ENCODE measurements at places on chromosomes 7 and 10.

DNA sequence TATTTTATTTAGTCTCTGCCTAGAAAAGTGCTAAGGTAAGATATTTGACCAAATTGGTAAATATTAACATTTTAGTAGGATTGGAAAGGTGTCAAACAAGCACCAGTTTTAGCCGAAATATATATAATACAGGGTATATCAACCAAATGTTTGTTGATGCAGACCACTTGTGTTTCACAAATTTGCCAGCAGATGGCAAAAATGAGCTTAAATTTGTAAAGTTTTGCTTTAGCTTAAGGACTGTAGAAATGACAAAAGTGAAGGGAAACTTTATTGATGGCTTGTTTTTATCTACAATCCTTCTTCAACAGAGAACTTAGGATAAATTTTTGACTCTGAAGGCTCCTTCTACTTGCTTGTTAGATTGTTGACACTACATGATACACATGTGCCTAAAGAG lies 4.8 kb upstream of the POLR1F start:
- DNase-seq: peak; percentile 1

DNA sequence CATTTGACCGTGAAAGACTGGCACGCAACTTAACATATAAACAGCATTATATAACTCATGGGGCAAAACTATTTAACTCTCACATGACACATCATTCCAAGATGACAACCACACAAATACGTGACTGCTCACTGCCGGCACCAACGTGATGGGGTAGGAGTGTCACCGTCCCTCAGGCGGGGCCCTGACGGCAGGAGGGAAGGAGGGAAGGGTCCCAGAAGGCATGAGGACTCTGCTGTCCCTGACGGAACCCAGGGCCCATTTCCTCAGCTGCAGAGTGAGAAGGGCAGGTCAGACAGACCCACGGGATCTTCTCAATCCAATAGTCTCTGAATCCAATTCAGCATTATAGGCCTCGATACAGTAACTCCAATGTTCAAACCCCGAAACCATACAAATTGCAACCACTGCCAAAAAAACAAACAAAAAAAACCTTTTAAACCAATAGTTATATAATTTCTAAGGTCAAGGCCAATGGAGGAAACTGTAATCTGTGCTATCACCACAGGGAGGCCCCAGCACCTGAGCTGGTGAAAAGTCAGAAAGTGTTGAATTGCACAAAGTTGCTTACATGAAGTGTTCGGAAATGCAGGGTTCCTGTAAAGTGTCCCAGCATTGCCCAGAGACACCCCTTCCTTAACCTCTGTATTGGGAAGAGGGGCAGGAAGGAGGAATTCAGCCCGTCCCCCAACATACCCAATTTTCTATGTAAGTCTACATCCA lies 137.4 kb downstream of the TNS3 start:
- no peak for DNase-seq

- peak; percentile 16 for DNase-seq
These were observed 1.7 kb upstream of the PFKP start for GRCh38 chr10:3065622-3066021.

- DNase-seq: no peak
These were observed 20.6 kb downstream of the UBTD1 start for GRCh38 chr10:97519342-97519741.

DNA sequence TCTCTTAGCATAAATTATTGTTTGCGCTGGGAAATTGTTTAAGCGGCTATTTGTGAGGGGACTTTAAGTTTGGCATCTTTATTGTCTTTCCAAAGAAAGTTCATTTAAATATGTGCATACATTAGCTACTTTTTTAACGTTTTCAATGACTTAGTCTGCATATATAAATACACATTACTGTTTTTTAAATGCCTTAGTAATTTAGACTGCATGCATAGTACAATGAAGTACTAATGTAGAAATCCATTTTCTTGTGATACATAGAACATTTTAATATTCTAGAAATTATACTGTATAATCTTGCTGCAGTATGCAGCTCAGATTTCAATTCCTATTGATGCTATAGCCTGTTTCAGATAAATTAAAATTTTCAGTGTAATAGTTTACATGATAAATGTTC lies 325.4 kb downstream of the MALRD1 start:
- DNase-seq: no peak

DNA sequence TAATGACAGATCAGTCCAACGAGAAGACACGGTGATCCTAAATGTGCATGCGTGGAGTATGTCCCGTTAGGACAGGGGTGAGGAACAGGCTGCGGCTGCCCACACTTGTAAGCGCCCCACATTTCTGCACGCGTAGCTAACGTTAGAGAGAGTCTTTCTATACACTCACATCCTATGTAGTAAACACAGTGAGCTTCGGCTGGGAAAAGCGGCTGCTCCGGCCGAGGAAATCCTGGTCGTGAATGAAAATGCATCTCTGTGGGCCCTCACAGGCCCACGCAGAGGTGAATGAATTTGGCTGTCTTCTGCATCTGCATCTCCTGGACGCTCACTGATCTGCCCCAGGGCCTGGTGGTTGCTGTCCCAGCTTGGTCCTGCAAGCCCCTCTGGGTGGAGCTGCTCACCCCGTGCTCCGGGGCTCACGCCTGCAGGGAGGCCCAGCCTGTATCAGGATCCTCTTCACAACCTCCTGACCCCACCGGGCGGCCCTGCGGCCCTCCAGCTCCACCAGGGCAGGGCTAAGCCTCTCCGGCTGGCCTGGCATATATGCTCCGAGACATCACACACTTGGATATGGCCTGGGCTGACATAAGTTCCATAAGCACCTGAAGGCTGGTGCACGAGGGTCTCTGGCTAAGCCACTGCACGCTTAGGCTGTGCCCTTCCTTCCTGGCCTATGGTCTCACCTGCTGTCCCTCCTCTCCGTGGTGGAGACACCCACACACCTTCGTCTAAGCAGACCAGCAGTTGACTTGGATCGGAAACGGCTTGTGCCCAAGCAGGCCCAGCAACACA lies 117.9 kb upstream of the DIP2C start:
- no peak for DNase-seq
